MCF 10A (cell line): ENCODE measurements at places on chromosomes 1 and 21. TPM values are rescaled to one million over a fixed set of nuclear protein-coding genes. Genes with fewer than 3 reads are reported as not detected.
A peak's percentile ranks its signal among the peaks of the same experiment; 100 is the strongest.

The ID3 gene
- 15.7 and 34.8 TPM in 2 replicates for total RNA-seq

The GJC2 gene
- 9.0 and 18.5 TPM in 2 replicates for total RNA-seq

The AP4B1 gene
- 20.4 and 21.3 TPM in 2 replicates for total RNA-seq

The SLC5A9 gene
- not detected in 2 replicates for total RNA-seq

The VCAM1 gene
- total RNA-seq = not detected in 2 replicates

The SPRR2G gene
- not detected in 2 replicates for total RNA-seq

The ATAD3C gene
- total RNA-seq = 0.27 and 2.0 TPM in 2 replicates

The WDR64 gene
- total RNA-seq = not detected in 2 replicates

The UBL4B gene
- total RNA-seq = not detected in 2 replicates

DNA sequence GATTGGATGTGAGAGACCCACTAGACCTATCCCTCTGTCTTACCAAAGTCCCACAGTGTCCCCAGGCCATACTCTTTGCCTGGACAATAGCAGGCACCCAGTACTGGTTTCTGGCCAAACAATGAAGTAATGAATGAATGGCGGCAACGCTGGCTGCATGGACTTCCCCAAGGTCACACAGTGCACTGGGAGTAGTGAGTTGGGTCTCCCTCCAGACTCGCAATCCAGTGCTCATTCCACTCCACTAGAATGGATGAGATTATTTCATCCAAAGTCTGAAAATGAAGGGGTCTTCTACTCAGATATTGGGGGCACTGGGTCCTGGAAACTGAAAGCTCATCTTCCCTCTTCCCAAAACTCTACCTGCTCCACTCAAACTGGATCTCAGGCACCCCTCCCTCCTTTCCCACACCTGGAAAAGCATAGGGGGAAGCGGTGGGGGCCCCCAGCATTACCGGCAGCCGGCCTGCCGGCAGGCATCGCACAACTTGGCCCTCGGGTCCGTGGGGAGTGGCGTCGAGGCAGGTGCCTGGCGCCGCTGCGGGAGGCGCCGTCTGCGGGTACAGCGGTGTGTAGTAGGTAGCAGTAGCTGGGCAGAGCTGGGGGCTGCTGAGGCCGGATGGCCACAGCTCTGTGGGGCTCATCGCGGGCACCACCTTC is 816 bp downstream of the E2F2 start:
- H3K36me3 ChIP-seq = peaks cover 11% of the 10 kb centered on the region
- H3K27ac ChIP-seq = no peak overlapping the region
- H3K4me1 ChIP-seq = peaks cover 29% of the 10 kb centered on the region
- H3K4me3 ChIP-seq = peak overlapping the region; percentile 75
- DNase-seq = peak; percentile 25

- no peaks in the 10 kb centered on the region for H3K27me3 ChIP-seq
- H3K27ac ChIP-seq = no peak overlapping the region
- DNase-seq = no peak
- no peak overlapping the region for H3K4me3 ChIP-seq
- no peaks in the 10 kb centered on the region for H3K4me1 ChIP-seq
Measured at GRCh38 chr1:194517567-194517966, 1331.2 kb upstream of the B3GALT2 start.

DNA sequence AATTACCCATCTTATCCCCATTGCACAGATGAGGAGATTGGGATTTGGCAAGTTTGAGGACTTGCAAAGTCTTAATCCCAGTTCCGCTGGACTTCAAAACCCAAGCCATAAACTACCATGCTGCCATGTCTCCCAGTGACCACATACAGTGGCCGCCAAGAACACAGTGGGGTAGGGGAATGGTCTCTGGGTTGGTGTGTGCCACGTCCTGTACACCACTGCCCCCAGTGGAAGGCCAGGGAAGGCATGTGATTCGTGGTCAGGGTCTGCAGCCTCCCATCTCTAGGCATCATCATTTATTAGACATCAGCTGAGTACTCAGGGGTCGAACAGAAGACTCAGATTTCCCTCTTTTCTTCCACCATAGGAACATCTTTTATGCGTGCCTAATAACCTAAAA is 76.0 kb downstream of the MAN1C1 start:
- no peak overlapping the region for H3K27ac ChIP-seq
- H3K4me3 ChIP-seq = no peak overlapping the region
- H3K27me3 ChIP-seq = peaks cover 8% of the 10 kb centered on the region
- H3K4me1 ChIP-seq = peaks cover 13% of the 10 kb centered on the region
- H3K36me3 ChIP-seq = no peaks in the 10 kb centered on the region

DNA sequence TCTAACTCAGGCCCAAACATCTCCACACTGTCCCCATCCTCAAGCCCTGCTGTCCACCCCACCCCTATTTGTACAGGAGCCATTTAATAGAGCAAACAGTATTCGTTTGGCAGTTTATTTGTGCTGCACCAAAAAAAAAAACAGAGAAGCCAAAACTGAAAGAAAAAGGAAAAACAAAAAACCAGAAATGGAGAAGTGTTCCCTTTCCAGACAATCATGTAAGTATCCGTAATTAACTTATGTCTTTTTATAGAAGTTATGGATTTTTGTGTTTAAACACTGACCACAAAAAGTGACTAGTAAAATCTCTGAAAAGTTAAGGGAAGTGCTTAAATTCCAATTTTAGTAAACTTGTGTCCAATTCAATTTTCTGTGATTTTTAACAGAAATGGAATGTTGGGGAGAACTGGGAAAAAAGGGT is 40.4 kb upstream of the ZBTB18 start:
- H3K4me1 ChIP-seq = peaks cover 19% of the 10 kb centered on the region
- H3K36me3 ChIP-seq = no peaks in the 10 kb centered on the region
- H3K27ac ChIP-seq = no peak overlapping the region
- no peaks in the 10 kb centered on the region for H3K27me3 ChIP-seq
- DNase-seq = no peak

- H3K27ac ChIP-seq = no peak overlapping the region
- H3K27me3 ChIP-seq = no peaks in the 10 kb centered on the region
- no peak for DNase-seq
- H3K36me3 ChIP-seq = no peaks in the 10 kb centered on the region
Measured at GRCh38 chr1:167446966-167447365, 71.4 kb downstream of the CD247 start.

GRCh38 chr1:97565886-97566285 is 354.9 kb downstream of the DPYD start:
- H3K27me3 ChIP-seq = no peaks in the 10 kb centered on the region
- no peaks in the 10 kb centered on the region for H3K4me1 ChIP-seq
- H3K36me3 ChIP-seq = peaks cover 7% of the 10 kb centered on the region
- no peak overlapping the region for H3K4me3 ChIP-seq

DNA sequence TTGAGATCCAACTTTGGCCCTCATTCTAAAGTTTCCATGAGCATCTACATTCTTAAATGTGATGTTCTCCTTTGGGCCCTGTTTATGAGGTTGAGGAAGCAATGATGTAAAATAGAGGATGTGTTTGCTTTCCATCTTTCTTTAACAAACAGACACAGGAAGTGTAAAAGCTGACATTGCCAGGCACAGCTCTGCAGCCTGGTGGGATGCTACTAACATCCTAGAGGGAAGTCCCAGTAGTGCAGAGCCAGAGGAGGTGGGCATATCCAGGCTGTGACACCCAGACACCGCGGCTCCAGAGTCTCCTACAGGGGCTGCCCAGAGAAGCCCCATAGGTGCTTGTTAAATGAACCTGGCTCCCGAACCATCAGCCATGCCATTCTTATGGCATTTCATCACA is 16.2 kb downstream of the OLFML2B start:
- H3K27ac ChIP-seq = no peak overlapping the region
- no peak overlapping the region for H3K4me3 ChIP-seq
- H3K4me1 ChIP-seq = peaks cover 17% of the 10 kb centered on the region
- DNase-seq = no peak
- H3K36me3 ChIP-seq = peaks cover 5% of the 10 kb centered on the region

DNA sequence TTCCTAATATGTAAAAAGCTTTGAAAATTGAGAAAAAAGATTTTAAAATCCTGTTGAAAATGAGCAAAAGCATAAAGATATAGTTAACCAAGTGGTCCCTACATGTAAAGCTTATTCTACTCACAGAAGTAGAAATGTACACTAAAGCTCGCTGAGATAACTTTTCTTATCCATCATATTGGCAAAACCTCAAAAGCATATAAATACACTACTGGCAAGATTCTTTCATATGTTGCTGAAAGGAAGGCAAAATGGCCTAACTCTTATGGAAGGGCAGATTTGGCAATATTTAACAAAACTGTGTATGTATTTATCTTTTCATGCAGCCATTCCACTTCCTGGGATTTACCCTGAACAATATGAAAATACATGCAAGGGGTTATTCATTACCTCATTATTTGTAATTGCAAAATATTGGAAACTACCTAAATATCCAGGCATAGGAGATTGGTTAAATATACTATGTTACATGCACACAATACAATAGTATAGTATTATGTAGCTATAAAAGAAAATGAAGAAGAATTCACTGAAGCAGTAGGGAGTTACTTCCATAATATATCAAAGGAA is 43.2 kb upstream of the LYPLAL1 start:
- H3K4me3 ChIP-seq = no peak overlapping the region
- no peaks in the 10 kb centered on the region for H3K27me3 ChIP-seq
- no peak for DNase-seq
- H3K27ac ChIP-seq = no peak overlapping the region

- H3K36me3 ChIP-seq = no peaks in the 10 kb centered on the region
- no peaks in the 10 kb centered on the region for H3K27me3 ChIP-seq
- H3K27ac ChIP-seq = peak overlapping the region; percentile 63
- DNase-seq = peak; percentile 54
- H3K4me3 ChIP-seq = no peak overlapping the region
- H3K4me1 ChIP-seq = peaks cover 5% of the 10 kb centered on the region
Measured at GRCh38 chr1:68916221-68916902, 419.5 kb upstream of the DEPDC1 start.

- H3K27ac ChIP-seq = peak overlapping the region; percentile 43
- H3K36me3 ChIP-seq = peaks cover 5% of the 10 kb centered on the region
Measured at GRCh38 chr1:27101696-27102095, 53.2 kb downstream of the SLC9A1 start.

GRCh38 chr1:220005489-220005888 is 40.8 kb downstream of the EPRS1 start:
- H3K27me3 ChIP-seq = no peaks in the 10 kb centered on the region
- no peak for DNase-seq
- peaks cover 7% of the 10 kb centered on the region for H3K4me1 ChIP-seq
- peaks cover 100% of the 10 kb centered on the region for H3K36me3 ChIP-seq
- no peak overlapping the region for H3K27ac ChIP-seq
- no peak overlapping the region for H3K4me3 ChIP-seq

GRCh38 chr1:28494737-28495136 is 11.1 kb upstream of the RCC1 start:
- H3K4me1 ChIP-seq = no peaks in the 10 kb centered on the region
- H3K27me3 ChIP-seq = no peaks in the 10 kb centered on the region
- no peak overlapping the region for H3K27ac ChIP-seq
- peaks cover 95% of the 10 kb centered on the region for H3K36me3 ChIP-seq
- no peak for DNase-seq

GRCh38 chr1:114033216-114033706 is 54.0 kb downstream of the OLFML3 start:
- no peak overlapping the region for H3K4me3 ChIP-seq
- no peaks in the 10 kb centered on the region for H3K27me3 ChIP-seq
- no peaks in the 10 kb centered on the region for H3K36me3 ChIP-seq
- H3K27ac ChIP-seq = no peak overlapping the region
- peak; percentile 27 for DNase-seq
